ENCODE measurements at places on chromosomes 13 and 19. TPM values are rescaled to one million over a fixed set of nuclear protein-coding genes. Genes with fewer than 3 reads are reported as not detected.

The IFI30 gene
- total RNA-seq: not detected

The ZNF726 gene
- 3.6 TPM for total RNA-seq

The CXCL17 gene
- not detected for total RNA-seq

The ZNF534 gene
- total RNA-seq: not detected

The ZNF112 gene
- 6.2 TPM for total RNA-seq

The CYP4F11 gene
- total RNA-seq: not detected
